Purkinje cell (primary cell): ENCODE measurements at places on chromosomes 3 and 15. TPM values are rescaled to one million over a fixed set of nuclear protein-coding genes. Genes with fewer than 3 reads are reported as not detected.

The MYO5A gene
- polyA plus RNA-seq: 70.3 and 80.4 TPM in 2 replicates

The CADPS gene
- polyA plus RNA-seq: 72.5 and 134 TPM in 2 replicates

The ACKR4 gene
- polyA plus RNA-seq: not detected in 2 replicates

The P2RY1 gene
- 6.2 and 11.5 TPM in 2 replicates for polyA plus RNA-seq

The GPR156 gene
- 0.10 TPM in 1 of 2 replicates, not detected in the other for polyA plus RNA-seq

The LRRN1 gene
- polyA plus RNA-seq: 58.5 and 59.6 TPM in 2 replicates
